ENCODE measurements at places on chromosomes 7 and 10.
A peak's percentile ranks its signal among the peaks of the same experiment; 100 is the strongest.

- DNase-seq, result no peak
Measured at GRCh38 chr7:70006261-70006920, 408.1 kb downstream of the AUTS2 start.

- DNase-seq, result no peak
Measured at GRCh38 chr7:149776848-149777407, 3.5 kb upstream of the ZNF467 start.

DNA sequence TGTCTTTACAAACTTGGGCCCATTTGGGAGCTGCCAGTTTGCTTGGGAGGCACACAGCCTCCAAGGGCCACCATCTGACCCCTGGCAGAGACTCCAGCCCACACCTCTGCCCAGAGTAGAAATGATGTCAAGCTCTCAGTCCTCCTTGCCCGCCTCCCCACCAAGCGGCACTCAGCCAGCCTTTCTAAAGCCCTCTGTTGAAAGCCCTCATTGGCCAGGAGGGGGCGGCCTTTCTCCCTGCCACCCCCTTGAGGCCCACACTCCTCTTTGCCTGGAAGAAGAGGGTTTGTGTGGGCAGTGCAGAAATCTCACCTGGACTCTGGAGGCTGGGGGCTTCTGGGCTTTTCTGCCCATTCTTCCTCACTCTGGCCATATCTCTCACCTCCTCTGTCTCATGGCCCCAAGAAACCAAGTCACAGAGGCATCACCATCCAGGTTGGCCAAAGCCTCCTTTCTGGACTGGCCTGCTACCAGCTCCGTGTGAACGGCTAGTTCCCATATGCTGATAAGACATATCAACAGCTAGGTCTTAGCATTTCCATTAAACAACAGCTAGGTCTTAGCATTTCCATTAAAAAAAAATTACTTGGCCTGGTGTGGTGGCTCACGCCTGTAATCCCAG is 36.1 kb downstream of the UBTD1 start:
- no peak for DNase-seq

GRCh38 chr7:7766671-7767070 is 48.3 kb upstream of the RPA3 start:
- no peak for DNase-seq

DNA sequence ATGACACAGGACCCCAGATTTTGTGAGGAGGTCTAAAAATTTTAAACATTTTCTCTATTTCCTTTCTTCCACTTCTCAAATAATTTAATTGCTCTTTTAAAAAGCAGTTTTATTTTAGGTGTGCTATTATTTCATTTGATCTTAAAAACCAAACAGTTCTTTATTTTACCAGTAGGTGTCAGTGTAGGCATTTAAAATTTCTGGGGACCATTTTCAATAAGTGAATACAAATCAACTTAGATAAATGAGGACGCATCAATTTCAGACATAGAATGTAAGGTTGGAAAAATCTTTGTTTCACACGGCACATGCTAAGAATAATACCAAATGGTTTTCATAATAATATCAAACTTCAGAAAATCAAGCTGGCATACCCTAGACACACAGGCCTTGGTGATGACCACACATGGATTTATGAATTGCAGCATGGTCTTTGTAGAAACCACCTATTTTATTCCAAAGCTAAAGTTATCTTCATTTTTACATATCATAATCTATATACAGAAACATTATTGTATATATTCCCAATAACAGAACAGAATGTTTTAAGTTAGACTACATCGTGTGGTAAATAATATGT is 127.6 kb upstream of the SLC26A5 start:
- peak; percentile 2 for DNase-seq

GRCh38 chr7:31476073-31476745 is 37.7 kb upstream of the ITPRID1 start:
- DNase-seq, result no peak

GRCh38 chr7:35985126-35985754 is 167.8 kb upstream of the EEPD1 start:
- peak; percentile 44 for DNase-seq

DNA sequence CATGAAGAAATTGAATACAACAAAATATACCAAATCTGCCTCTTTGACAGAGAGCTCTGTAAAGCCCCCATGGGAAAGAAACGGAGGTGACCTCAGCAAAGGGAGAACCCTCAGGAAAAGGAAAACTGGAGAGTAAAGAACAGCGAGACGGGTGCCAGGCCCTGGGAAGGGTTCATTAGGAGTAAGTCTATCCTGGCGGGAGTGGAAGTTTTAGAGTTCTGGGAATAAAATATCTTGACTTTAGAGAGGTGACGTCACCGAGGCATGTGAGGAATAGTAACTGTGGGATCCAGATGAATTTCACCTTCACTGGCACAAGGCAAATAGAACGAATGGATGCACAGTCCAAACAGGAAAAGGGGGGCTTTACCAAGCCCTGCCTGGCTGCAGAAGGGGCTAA is 362.8 kb upstream of the IGFBP3 start:
- DNase-seq, result no peak

DNA sequence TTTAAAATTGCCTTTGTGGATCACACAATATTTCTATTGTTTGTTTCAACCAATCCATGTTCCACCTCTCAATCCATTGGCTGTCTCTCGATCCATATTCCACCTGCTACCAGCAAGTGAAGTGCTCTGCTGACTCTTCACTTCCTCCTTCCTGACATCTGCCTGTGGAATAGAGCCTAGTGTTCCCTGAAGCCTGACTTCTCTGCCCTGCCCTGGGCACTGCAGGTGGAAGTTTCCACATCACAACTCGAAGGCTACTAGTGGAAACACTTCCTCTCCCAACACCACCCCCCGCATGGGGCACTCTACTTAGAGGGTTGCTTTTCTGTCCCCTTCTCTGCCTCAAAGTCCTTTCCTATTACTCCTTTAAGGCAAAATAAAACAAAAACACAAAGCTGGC is 563.8 kb upstream of the IGFBP3 start:
- no peak for DNase-seq

DNA sequence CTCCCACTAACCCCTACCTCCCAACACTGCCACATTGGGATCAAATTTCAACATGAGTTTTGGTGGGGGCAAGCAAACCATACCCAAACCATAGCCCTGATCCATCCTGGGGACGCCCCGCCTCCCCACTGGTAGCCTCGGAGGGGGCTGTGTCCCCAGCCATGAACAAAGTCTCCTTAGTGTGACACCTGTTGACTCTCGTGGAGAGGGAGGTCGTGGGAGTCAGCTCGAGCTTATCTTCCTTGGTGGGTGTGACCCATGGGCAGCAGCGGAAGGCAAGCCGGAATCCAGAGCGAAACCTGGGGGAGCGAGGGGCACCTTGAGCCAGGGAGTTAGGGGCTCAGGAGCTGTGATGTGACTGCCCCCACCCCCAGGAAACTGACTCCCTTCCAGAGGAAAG is 11.9 kb downstream of the TACR2 start:
- DNase-seq, result no peak

DNA sequence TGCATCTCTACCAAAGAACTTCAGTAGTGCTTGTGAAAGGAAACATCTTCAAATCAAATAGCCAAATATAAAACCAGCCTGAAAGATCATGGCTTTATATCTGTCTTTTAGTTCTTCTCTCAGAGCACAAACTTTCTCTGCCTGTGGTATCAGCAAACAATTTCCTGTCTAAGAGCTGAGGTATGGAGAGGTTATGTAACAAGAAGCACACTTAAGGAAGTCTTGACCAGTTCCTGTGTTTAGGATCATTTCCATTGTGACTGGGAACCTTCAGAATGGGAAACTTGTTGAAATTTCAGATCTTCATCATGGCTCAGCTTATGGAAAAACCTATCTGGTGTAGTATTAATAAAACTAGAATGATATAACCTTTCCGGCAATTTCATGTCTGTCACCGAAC is 148.8 kb downstream of the MBL2 start:
- DNase-seq, result no peak

DNA sequence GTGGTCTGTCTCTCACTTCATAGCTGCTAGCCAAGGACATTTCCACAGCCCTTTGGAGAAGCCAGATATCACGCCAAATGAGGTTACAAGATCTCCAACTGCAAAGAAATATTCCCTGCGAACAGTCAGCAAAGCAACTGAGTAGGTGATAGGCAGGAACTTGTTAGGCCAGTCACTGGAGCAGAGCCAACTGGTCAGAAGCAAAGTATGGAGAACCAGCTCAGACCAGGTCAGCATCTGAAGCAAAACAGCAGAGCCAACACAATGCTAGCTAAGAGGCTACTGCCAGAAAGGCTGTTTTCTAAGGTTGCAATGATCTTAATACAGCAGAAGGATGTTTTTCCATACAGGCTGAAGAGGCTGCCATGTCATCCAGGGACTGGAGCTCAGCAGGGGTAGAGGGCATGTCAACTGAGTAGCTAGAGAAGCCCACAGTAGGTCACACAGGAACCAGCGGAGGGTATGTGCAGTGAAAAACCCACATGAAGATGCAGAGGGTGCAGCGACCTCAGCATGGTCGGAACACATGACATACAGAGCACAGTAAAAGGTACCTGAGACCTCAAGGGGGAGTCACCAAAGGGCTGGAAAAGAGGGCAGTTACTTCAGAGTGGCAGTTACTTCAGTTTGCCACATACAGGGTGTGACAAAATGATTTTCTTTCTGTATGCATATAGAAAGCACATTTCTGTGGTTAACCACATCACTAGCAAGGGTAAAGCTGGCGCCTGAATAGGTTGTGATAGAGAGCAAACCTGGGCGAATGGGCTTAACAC is 8.9 kb downstream of the SEC31B start:
- no peak for DNase-seq

GRCh38 chr7:90886416-90886815 is 290.3 kb downstream of the CDK14 start:
- no peak for DNase-seq

GRCh38 chr7:99557196-99557607 is 1.2 kb upstream of the ZNF655 start:
- no peak for DNase-seq

DNA sequence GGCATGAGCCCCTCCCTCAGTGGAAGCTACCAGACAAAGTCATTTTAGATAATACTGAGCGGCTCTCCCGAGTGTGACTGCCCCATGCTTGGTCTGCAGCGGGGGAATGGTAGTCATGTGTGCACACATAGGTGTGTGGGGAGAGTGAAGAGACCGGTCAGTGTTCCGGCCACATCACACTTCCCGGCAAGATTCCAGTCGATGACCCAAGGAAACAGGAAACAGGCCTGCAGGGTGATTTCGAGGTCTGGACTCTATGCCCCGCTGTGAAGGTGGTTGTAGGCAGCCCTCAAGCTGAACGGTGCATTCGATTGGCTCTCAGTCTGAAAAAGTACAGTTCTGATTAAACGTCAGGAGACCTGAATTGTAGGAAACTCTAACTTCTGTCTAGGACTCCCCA is 73.2 kb downstream of the SYPL1 start:
- no peak for DNase-seq

DNA sequence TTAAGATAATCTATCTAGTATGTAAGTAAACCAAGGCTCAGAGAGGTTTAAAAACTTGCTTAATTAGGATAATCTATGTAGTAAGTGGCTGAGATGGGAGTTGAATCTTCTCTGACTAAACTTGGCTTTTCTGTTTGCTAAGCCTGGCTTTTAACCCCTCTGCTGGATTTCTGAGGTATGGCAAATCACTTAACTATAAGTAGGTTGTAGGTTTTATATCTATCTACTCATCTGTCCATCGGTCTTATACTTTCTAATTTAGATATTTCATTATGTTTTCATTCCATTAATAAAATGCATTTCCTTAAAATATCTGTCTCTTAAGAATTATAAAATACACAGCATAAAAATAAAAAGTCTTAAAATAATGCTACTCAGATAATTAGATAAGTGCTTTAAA is 59.4 kb downstream of the ST7 start:
- no peak for DNase-seq

DNA sequence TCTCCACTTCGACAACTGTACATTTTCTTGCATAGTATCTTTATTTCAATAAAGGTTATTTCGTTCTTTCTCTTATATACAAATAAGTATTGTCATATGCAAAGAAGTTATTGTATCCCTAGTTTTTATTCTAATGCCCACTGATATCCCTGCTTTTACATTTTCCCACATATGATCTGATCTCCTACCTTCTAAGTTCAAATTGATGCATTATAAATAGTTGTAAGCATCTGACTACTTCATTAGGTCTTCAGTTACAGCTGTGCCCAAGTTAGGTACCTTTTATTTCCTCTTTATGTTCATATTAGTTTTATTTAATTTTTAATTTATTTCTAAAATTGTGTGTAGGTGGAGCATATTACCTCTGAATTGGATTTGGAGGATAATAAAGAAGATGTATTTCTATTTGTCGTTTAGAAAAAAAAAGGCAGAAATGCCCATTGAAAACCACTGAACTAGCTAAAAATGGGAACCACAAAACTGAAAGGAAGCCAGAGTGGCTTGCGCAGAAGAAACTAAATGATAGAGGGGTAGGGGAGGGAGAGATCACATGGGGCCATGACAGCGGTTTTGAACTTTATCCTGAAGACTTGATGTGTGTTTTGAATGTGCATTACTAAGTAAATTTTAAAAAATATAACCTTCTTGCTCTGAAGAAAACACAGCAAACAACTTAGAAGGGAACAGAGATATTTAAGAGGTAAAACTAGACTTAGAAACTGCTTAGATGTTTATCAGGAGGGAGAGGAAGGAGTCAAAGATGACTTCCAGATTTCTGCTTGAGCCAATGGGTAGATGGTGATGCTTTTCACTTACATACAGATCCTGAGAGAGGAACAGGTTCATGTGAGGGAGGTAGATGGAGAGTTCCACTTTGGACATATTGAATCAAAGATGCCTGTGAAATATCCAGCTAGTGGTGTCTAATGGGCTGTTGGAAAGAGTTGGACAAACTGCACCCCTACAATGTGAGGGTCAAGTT is 9.3 kb upstream of the ZC3HAV1L start:
- DNase-seq, result no peak
